Mesothelial cell of epicardium (in vitro differentiated cells): ENCODE measurements at places on chromosomes 5 and 9.

GRCh38 chr5:66933066-66933465 lies 263.5 kb downstream of the CD180 start:
- no peak for DNase-seq

DNA sequence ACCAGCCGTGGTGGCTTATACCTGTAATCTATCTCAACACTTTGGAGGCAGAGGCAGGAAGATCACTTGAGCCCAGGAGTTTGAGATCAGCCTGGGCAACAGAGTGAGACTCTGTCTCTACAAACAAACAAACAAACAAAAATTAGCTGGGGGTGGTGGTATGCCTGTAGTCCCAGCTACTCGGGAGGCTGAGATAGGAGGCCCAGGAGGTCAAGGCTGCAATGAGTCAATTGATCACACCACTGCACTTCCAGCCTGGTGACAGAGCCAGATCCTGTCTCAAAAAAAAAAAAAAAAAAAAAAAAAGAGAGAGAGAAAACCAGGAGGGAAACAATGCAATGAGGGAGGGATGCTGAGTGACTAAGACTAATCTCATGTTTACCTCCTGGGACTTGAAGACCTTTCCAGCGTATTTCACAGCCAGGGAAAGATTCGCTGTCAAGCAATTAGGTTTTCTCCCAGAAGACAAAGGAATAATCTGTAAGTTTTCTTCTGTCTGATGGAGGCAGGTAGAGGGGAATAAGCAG lies 51.1 kb upstream of the MIER3 start:
- no peak for DNase-seq

GRCh38 chr9:121289026-121289771 lies 21.2 kb downstream of the GSN start:
- DNase-seq = peak; percentile 71

DNA sequence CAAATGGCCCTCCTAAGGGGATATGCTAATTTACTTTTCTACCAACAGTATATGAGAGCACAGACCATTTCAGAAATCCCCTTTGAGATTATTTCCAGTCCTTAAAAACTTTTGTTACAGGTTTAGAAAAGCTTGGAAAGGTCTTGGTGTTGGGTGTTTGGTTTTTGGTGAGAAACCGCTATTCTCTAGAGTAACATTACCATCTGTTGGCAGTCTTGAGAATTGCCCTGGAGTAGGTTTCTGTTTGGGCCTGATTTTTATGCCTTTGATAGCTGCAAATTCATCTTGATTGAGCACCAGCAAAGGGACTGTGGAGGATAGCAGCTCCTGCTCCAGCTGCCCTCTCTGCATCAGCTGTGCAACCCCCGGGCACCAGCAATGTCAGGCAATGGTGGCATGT lies 8.0 kb downstream of the NUDT2 start:
- no peak for DNase-seq

DNA sequence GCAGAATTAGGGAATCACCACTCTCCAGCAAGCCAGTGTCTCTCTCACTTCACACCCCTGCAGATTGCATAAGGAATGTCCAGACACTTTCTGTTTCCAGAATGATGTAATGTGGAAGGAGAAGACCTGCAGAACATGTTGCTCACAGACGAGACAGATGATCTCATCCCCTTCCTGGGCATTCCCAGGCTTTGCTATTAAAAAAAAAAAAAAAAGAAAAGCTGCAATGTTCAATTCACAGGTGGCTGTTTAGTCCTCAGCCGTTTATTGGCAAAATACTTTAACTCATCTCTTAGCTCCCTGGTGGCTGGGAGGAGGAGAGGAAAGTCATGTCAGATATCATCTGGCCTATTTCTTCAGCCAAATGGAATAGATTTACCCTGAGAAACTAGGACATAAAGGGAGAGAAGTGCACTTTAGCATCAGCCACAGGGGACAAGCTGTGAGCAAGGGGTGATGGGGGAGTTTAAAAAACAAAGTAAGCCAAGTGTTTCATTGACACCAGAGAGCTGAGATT lies 95.9 kb upstream of the TNC start:
- no peak for DNase-seq

- DNase-seq = no peak
Observed at GRCh38 chr5:76688836-76689235, 27.1 kb upstream of the F2R start.

DNA sequence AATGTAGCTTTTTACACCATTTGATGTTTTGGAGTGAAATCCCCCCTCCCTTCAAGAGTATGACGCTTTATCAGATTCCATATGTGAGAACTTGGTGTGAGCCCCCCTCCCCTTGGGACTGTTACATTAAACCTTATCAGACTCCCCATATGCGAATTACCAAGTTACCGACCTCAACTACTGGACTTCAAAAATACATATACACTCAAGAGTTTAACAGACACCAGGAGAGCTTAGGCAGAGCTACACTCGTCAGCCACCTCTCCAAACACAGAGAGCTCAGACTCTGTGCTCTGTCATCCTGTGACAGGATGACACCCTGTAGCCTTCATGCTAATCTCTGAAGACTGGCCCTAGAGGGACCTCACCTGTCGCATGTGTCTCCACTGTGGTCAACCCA lies 50.2 kb downstream of the FAM114A2 start:
- DNase-seq = no peak
